Uterus (tissue), 4 donors: ENCODE measurements at places on chromosomes 11 and 22. TPM values are rescaled to one million over a fixed set of nuclear protein-coding genes. Genes with fewer than 3 reads are reported as not detected.

DNA sequence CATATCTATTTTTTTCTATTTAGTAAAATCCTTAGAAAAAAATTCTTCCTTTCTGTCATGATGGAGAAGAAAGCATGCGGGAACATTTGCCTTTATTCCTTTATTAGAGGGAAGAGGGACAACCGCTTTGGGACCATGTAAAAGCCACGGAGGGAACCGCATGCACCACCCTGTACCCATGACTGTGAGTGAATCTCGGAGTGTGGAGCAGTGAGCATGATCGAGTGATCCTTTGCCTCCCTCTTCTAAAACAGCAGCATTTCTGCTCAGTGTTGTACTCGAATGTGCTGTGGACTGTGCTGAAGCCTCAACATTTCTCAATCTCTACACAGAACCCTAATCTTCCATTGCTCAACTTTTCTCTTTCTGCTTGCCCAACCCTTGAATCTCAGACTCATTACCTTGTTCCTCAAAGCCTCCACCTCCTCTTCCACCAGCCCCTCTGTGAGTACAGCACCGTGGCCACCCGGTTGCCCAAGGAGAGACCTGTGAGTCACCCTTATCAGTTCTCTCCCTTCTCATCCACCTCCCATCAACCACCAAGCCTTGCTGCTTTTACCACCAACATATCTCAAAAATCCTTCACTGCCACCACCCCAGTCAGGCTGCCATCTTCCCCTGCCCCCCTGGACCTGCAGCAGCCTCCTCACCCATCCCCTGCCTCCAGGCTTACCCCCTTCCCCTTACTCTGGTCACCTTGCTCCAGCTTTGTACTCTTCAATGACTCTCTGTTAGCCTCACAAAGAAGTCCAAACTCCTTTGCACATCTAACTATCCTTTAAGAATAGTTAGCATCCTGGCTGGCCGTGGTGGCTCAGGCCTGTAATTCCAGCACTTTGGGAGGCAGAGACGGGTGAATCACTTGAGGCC lies 103.1 kb downstream of the NAT10 start:
- DNase-seq: no peak

- DNase-seq: no peak
Observed at GRCh38 chr22:37472418-37473006, 13.7 kb downstream of the MFNG start.

GRCh38 chr22:39894554-39895092 lies 1.1 kb upstream of the ENTHD1 start:
- DNase-seq: no peak

DNA sequence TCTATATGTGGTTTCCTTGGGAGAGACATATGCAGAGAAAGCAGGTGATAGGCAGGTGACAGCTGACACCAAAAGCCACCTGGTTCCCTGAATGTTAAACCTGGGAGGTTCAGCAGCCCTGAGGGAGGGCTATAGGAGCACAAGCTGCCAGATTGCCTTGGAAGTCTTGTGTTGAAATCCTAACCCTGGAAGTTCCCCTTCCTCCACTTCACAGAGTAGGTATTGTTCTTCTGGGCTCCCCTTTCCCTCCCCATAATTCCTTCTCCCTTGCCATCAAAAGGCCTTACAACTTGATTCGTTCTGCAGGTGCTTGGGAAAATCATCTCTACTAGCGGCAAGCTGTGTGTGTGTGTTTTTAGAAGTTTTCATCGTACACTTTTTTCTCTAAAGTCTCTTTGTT lies 5.4 kb downstream of the LDLRAD3 start:
- no peak for DNase-seq

DNA sequence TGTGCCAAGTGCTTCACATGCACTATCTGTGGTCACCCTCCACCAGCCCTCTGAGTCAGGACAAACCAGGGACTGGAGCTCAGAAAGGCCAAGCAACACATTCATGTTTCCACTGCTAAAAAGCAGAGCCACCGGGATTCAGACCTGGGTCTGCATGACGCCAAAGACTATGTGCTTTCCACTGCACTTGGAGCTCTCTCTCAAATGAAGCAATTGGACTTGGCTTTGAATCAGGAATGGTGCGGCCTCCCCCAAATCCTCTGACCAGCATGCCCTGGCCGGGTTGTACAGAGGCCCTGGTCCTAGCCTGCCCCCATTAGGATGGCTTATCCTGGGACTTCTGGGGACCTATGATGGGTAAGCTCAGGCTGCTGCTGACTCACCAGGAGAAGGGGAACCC lies 80.7 kb downstream of the PKNOX2 start:
- DNase-seq: peak; percentile 37

GRCh38 chr11:24748261-24748660 lies 251.4 kb downstream of the LUZP2 start:
- DNase-seq: no peak

DNA sequence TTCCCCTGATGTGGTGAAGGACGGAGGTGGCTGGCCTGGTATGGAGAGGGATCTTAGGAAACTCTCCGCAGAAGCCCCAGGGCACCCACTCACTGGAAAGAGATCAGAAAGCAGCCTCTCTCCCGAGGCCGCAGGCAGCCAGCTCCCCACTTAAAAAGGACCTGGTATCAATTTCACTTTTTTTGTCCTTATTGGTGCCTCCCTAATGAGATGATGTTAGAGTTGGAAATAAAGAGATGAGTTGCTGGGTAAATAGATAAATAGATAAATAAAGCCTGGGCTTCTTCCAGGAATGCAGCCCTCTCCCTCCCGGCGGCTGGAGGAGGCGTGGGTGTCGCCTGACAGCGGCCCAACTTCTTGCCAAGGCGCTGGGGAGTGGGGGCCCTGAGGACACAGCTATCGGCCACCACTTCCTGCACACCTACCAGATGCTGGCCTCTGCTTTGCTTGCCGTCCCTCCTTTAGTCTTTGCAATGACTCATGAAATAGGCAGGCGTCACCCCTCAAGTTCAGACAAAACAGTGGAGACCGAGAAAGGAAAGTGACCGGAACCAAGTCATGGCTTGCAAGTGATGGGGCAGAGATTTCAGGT lies 42.9 kb downstream of the LINC01488 start:
- no peak for DNase-seq

DNA sequence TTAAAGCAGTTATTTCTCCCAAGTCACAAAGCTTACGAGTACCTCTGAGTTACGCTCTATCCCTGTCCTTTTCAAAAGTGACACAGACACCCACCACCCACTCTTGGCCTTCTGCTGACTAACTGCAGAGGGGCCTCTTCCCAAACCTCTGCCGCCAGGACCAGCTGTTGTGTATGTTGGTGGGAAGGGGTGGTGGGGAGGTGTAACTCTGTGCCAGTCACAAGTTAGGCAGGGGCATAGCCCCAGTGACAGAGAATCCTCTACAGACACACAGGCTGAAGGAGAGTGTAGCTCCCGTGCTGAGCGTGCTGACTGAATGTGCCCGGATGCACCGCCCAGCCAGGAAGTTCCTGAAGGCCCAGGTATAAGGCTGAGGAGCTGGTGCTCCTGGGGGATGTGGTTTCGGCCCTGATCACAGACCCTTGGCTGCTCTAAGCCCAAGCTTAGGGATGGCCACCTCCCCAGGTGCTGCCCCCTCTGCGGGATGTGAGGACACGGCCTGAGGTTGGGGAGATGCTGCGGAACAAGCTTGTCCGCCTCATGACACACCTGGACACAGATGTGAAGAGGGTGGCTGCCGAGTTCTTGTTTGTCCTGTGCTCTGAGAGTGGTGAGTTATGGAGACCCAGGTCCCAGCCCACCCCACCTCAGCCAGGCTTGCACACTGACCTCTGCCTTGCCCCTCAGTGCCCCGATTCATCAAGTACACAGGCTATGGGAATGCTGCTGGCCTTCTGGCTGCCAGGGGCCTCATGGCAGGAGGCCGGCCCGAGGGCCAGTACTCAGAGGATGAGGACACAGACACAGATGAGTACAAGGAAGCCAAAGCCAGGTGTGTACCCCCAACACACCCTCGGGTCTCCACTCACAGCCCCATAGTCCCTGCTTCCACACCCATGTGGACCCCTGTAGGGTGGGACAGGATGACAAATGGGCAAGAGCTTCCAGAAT lies 4.9 kb downstream of the RIC8A start:
- no peak for DNase-seq

DNA sequence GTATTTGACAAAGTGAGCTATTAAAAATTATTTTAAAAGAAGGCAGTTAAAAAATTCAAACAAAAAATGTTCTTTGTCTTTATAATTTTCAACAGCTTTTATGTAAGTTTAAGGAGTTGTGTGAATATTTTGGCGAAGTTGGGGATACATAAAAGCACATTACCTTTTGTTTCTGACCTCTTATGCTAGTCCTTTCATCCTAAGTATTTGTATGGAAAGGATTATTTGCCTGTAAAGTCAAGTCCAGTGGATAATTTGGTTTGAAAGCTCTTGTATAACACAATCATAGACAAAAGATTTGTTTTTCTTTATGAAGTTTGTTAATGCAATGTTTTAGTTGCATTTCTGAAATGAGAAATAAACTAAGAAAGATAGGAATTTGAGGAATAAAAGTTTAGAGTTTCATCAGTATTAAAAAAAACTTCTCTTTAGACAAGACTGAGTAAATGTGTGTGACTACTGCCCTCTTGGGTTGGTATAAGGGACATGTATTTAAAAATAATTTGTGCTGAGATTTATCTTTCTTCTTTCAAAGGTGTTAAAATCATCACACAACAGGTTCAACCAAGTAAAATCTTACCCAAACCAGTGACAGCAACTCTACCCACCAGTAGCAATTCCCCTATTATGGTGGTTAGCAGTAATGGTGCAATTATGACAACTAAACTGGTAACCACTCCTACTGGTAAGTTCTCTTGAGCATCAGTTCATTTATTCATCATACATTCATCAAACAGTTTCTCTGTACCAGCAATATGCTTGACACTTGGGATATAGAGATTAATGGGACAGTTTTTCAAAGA lies 68.2 kb downstream of the EMSY start:
- DNase-seq: no peak

The VPS37C gene
- total RNA-seq: 24.3 TPM
